ENCODE measurements at places on chromosomes 3 and 15.

- DNase-seq, result no peak
Measured at GRCh38 chr3:150142936-150143335, 172.2 kb upstream of the PFN2 start.

GRCh38 chr3:121111914-121112612 lies 204.1 kb downstream of the STXBP5L start:
- no peak for DNase-seq

- DNase-seq, result no peak
Measured at GRCh38 chr15:66461917-66462316, 35.6 kb downstream of the SNAPC5 start.

DNA sequence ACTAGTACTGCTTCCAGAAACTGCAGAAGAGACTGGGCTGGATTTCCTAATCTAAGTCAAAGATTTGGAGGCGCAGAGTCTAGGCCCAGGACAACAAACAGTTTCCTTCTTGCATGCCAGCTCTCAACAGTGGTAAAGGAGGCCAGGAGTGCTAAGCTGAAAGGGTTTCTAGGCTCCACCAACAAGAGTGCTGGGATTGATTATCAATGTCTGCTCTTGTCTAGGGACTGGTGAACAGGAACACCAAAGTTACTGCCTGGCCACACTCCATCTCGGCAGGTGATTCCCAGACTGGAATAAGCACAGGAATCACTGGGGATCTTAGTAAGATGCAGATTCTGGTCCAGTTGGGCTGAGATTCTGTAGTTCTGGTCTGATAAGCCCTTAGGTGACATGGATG lies 22.8 kb upstream of the FGD5 start:
- DNase-seq, result no peak

DNA sequence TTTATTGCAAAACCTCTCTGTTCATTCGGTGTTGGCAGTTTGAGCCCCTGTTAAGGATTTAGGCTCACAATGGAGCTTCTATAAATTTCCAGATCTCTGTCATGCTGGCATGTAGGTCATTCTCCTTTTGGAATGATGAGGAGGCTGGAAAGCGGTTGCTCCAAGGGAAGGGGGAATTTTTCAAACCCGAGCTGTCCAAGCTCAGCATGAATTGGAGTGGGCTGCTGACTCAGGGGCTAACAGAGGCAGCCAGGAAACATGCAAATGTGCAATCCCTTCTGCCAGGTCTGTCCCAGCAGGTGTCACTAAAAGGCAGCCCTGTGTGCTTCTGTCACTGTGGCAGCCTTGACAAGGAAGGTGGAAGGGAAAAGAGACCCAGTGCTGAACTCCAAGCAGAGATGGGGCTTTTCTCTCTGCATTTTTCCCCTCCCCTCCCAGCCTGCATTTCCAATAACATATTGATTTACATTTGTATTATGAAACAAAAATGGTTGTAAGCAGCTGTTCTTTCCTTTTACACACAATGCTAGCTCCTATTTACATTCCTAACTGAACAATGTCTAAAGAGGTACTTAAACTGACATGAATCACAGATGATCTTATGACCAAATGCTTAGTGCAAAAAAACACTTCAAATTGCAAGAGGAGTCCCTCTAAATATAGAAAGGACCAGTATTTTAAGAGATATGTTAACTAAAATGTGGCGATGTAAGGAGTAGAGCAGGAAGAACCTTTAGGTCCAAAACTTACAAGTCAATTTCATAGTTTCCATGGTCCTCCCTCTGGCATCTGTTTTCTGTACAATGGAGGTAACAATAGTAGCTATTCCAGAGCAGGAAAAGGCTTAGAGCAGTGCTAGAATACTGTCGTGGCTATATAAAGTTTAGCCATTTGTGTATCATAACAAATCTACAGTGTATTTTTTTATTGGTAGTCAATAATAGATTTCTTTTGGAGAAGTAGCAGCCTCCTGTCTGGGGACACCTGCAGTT lies 84.5 kb upstream of the ATP10A start:
- no peak for DNase-seq

DNA sequence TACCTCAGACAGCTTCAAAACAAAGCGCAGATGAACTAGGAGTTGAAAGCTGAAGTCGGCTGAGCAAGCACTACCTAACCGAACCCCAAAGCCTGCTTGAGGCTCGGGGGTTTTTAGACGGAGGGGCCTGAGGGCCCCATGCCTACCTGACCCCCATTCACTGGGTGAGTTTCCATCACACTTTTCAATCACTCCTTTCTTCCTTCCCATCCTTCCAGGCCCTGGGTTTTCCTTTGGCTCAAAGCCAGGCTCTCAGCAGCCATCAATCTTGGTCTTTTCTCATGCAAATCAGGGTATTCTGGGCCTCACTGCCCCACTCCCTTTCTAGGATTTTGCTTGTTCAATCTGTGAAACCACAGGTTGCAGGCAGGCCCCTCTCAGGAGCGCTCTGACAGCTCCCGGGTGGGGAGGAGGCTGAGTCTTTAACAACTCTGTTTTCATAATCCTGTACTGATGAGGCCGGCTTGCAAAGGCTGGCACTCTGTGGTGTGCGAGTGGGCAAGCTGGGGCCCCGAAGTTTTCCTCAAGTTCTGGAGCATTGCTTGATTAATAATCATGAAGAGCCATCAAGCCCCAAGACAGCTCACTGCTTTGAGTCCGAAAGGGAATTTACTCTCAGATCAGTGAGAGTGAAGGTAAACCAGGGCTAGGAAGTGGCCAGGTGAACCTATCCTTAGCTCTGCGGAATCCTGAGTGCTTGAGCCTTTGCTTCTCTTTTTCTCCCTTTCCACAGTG lies 97.6 kb downstream of the FRMD4B start:
- no peak for DNase-seq

GRCh38 chr3:102510663-102511062 lies 75.8 kb downstream of the ZPLD1 start:
- DNase-seq, result no peak

DNA sequence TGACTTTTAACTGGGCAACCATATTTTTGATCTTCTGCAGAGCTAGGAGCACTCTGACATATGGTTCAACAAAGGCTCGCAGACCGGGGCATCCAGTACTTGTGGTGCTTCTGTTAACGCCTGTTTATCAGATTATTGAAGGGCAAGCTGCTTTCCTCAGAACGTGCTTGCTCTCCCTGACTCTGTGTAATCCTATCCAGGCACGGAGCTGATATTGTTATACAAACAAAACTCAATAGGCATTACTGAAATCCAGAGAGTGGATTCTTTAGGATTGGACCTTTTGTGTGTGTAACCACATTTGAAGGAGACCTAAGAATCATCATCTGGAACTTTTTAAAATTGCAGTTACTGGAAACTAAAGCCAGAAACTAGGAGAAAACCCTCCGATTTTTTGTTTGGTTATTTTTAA lies 246.5 kb downstream of the PTPRG start:
- DNase-seq, result no peak

GRCh38 chr3:186417791-186418190 lies 55.8 kb upstream of the DGKG start:
- no peak for DNase-seq

GRCh38 chr15:75835990-75836958 lies 7.0 kb upstream of the UBE2Q2 start:
- no peak for DNase-seq

- no peak for DNase-seq
Measured at GRCh38 chr3:24363242-24363641, 131.4 kb downstream of the THRB start.

GRCh38 chr3:189202583-189202982 lies 30.8 kb downstream of the TPRG1 start:
- no peak for DNase-seq

GRCh38 chr15:47708161-47708980 lies 8.9 kb upstream of the SEMA6D start:
- no peak for DNase-seq

- no peak for DNase-seq
Measured at GRCh38 chr3:50454481-50455070, 48.9 kb downstream of the CACNA2D2 start.

GRCh38 chr3:190077395-190078045 lies 43.2 kb downstream of the P3H2 start:
- no peak for DNase-seq

DNA sequence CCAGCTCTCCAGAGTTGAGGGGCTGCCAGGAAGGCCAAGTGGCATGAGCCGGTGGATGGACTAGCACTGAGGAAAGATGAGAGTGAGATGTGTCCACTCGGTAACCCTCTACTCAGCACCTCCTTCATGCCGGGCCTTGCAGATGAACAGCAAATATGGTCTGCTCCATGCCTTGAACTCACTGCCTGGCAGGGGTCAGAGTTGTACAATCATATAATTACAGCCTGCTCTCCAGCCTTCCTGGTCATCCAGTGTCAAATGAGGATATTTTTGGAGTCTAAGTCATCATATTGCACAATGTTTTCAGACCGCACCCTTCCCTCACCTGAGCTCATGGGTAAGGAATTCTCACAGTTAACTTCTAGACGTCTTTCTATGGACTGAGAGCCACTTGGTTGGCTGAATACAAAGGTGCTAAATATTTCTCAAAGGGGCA lies 4.9 kb downstream of the MGLL start:
- DNase-seq, result no peak

DNA sequence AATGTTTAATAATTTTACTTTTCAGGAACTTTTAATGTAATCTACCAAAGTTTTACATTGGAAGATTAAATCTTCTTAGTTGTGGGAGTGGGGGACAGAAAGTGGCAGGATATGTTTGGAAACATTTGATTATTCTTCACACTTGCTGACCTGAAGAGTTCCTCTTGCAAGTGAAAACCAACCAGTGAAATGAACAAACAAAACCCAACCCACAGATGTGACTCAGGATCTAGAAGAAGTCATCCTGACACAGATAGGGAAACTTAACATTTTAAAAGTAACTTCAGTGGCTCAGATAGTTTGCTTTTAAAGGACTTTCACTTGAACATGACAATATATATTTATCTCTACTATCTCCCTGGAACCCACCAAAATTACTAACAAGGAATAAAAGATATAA lies 55.4 kb downstream of the ASTE1 start:
- no peak for DNase-seq

GRCh38 chr3:5465183-5465582 lies 277.7 kb downstream of the EDEM1 start:
- DNase-seq, result no peak

GRCh38 chr15:80461356-80462095 lies 57.3 kb downstream of the ARNT2 start:
- no peak for DNase-seq

GRCh38 chr3:4350789-4351163 lies 47.6 kb downstream of the SETMAR start:
- DNase-seq, result peak; percentile 7

GRCh38 chr3:72177075-72178050 lies 392.4 kb upstream of the PROK2 start:
- DNase-seq, result no peak

DNA sequence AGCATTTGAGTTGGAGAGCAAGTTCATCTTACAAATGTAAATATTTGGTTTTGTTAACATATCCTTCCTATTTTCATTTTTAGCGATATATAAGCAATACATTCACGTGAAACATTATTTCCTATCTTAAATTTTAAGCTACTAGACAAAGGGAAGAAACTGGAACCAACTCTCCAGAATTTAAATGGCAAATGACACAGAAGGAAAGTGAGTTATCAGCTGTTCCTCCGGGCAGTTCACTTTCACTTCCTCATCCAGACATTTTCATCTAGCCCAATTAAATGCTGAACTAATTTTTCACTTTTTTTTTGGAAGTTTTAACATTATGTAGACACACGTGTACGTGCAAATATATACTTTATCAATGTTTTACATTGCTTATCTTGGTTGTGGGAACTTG lies 58.7 kb downstream of the MORC1 start:
- DNase-seq, result no peak

DNA sequence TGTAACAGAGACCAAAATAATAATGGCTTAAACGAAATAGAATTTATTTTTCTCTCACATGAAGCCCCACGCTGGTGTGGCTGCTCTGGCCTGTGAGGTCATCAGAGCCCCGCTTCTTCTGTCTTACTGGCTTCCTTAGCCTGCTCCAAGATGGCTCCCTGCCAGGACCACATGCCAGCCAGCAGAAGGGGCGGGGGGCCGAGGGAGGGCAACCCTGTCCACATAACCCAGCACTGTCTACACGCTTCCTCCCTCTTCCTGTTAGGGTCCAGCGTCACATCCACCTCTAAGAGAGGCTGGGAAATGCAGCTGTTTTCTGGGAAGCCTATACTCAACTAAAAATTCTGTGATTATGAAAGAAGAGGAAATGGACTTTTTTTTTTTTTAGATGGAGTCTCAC lies 107.9 kb upstream of the DLG1 start:
- DNase-seq, result no peak
